ENCODE measurements at places on chromosomes 1 and 21. TPM values are rescaled to one million over a fixed set of nuclear protein-coding genes. Genes with fewer than 3 reads are reported as not detected.

DNA sequence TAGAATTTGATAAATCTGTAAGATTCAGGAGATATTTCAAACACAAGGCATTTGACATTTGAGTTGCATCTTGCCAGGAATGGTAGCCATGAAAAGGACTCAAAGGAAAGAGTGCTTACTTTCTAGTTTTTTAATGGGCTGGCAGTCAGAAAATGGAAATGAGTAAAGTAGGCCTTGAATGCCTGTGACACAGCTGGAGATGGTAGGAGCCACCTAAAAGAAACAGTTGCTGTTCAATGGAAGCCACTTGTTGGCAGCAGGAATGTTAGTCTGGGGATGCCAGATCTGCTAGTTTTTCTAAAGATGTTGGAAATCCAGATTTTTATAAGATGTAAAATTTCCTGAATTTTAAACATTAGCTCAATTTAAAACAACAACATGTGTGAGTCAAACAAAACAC, 43.6 kb downstream of the CACHD1 start:
- DNase-seq, result no peak

DNA sequence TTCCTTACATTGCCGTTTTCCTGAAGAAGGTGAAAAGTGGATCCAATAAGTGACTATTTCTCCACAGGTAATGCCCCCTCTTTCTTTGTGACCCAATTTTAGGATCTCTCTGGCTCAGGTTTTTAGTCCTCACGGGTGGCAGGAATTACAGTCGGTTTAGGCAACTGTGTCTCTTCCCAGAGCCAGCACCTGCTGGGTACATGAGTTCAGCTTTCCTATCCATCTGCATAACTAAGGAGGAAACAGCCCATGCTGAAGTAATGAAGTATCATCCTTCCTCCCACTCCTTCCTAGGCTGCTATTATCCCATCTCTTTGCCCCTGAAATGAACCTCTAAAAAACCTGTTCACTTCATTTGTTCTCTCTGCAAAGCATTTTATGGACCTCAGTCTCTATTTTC, 544.6 kb downstream of the NEGR1 start:
- DNase-seq, result no peak

GRCh38 chr21:41102281-41102680, 65.7 kb upstream of the BACE2 start:
- no peak for DNase-seq

Gene SPATA45
- not detected for total RNA-seq

Gene DNAJC8
- 75.3 TPM for total RNA-seq

Measured in CD4-positive, CD25-positive, alpha-beta regulatory T cell (primary cell).